GM23338 (cell line): ENCODE measurements at places on chromosomes 1 and 21. TPM values are rescaled to one million over a fixed set of nuclear protein-coding genes. Genes with fewer than 3 reads are reported as not detected.

GRCh38 chr1:231278100-231278790 is 37.2 kb downstream of the GNPAT start:
- DNase-seq = no peak

LHX8 gene
- 0.68 and 0.77 TPM in 2 replicates for polyA plus RNA-seq

DNA sequence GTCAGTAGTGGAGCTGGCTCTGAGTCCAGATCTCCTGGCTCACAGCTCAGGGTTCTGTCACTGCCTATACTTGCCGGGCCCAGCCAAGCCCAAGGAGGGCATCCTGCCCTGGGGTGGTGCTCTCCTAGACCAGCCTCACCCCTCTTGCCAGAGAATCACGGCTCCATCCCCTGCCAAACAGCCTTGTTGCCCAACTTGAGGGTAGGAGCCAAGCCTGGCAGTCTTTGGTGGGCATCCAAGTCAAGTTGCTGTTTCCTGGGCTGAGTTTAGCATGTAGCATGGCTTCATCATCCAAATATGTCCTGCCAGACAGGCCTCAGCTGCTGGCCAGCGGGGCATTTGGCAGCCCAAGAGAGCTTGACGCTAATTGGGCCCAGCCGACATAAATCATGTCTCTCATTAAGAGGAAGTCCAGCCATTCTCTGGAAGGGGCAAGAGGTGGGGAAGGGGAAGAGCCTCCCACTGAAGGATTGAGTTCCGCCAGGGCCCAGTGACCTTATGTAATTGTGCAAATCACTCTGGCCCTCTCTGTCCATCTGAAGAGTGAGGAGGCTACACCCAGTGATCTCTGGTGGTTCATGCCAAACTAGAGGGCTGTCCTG is 22.6 kb upstream of the TRABD2B start:
- DNase-seq = no peak

- DNase-seq = no peak
Measured at GRCh38 chr21:44557491-44558328, 885 bp downstream of the KRTAP10-3 start.

IVL gene
- not detected in 2 replicates for polyA plus RNA-seq

MIXL1 gene
- 0.66 and 1.0 TPM in 2 replicates for polyA plus RNA-seq

- peak; percentile 48 for DNase-seq
Measured at GRCh38 chr1:65059930-65060538, 88.0 kb upstream of the AK4 start.

DNA sequence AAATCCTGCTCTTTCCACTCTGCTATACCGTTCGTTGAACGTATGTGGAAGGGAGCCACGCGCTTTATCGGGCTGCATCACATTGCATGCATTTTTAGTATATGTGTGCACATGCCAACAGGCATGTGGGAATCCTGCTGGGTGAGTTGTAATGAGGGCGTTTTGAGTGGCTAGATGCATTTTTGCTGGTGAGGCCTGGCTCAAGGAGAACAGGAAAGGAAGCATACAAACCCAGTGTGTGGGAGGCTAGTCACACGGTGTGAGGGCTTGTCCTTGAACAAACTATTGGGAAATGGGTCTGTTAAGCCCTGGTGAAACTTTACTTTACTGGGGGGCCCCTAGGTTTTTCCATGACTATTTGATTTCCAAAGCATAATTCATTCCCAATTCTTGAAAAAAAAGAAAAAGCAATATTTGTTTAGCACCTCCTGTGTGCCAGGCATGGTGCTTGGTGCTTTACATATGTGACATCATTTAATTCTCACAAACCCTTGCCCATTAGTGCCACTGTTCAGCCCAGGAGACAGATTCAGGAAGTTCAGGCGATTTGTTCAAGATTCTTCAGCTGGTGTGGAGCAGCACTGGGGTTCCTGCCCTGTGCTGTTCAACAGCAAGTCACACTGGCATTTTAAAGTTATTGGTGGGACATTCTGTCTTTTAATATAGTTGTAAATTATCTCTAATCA is 25.6 kb upstream of the JUN start:
- DNase-seq = no peak

DNA sequence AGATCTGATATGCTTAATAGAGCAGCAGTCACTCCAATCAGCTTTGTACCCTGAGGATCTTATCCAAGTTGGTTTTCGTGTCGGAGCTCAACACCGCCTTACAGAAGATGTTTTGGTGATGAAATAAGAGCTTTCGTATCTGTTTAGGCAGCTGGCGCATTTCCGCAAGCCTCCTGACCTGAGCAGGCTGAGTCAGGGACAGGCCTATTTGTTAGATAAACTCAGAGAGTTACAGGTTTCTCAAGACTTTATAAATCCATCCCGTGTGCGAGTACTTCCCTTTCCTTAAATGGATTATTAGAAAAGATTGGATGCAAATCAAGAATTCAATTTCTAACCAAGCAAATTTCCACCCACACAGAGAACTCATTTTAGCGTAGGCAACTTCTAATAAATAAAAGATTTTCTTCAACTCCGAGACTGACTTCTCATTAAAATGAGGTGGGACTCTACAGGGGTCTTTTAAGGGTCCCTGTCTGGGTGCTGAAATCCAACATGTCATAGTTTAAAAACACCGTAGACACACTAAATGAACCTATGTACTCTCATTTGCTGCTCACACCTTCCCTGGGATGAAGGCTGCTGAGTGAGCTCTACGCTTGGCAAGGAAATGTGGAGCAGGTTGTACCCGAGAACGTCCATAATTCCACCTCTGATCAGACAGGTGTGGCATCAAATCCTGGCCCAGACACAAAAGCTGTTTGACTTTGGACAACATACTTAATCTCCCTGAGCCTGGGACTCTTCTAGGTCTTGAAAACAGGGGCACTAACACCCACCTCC is 106.9 kb upstream of the F3 start:
- DNase-seq = no peak

DNA sequence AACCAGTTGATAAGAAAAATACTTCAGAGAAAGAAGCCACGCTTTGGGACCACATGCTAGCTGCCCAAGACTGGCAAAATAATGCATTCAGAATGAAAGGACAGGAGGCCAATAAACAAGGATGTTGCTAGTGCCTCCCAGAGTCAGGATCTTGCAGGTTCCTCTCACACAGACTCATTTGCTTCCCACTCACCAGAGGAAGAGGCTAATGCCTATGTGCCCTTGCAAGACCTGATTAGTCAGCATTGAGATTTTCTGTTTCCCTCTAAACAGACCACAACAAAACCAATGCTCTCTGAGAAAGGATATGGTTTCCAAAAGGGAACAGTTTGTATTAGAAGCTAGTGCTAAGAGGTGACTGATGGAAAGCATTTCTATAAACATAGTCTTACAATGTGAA is 85.7 kb downstream of the NRDC start:
- no peak for DNase-seq

DNA sequence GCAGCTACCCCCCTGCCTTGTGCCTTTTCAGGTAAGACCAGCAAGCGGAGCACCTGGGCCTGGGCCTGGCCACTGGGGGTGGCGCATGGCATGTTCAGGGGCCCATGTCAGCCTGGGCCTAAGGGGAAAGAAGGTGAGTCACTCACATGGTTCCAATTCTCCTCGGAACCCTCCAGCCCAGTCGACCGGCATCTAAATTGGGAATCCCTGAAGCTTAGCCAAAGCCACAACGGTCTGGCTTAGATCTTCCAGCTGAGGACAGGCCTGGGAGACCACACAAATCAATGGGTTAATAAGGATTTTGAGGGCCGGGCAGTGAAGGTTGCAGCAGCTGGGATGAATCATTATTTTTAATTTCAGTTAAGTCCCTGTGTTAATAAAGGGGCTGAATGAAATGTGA is 145.1 kb upstream of the SMYD2 start:
- DNase-seq = peak; percentile 33

GRCh38 chr1:6506210-6507036 is 15.0 kb upstream of the PLEKHG5 start:
- no peak for DNase-seq

SELENBP1 gene
- 10.7 and 12.3 TPM in 2 replicates for polyA plus RNA-seq

FCRL4 gene
- not detected in 2 replicates for polyA plus RNA-seq

GRCh38 chr1:147618077-147618569 is 52.2 kb downstream of the ACP6 start:
- no peak for DNase-seq

MPZ gene
- polyA plus RNA-seq = 2.2 and 4.0 TPM in 2 replicates

DNA sequence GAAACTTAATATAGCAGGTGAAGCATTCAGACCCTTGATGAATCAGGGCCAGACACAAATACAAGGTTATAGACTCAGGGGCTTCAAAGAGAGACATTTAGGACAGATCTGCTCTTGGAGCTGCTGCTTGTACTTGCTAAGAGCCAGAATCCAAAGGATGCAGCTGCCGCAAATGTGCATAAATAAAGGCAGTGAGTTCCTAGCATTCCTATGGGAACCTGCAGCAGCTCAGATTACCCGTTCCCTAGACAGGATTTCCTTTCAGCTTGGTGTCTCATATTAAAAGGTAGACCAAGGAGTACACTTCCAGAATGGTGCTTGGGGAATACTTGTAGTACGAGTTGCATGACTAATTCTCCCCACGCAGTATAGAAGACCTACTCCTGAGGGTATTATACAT is 9.7 kb upstream of the LRRC53 start:
- peak; percentile 94 for DNase-seq

CYP4B1 gene
- not detected in 2 replicates for polyA plus RNA-seq

DNA sequence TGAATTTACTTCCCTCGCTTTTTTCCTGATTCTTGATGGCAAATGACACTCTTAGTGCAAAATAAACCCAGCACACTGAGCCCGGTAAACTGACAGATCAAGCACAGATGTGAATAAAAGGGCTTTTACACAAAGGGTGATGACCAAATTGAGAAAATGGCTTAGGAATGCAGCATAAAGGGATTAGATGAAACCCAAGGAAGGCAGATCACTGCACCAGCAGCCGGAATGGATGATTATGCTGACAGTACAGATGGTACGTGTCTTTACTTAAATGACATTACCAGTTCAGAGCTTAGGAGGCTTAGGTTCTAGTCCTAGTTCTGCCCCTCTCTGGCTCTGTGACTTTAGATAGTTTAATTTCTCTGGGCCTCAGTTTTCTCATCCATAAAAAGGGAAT is 12.0 kb downstream of the PKP1 start:
- DNase-seq = no peak

- peak; percentile 32 for DNase-seq
Measured at GRCh38 chr1:113786069-113786468, 26.2 kb downstream of the RSBN1 start.

- no peak for DNase-seq
Measured at GRCh38 chr1:170694172-170694926, 30.4 kb downstream of the PRRX1 start.

- DNase-seq = peak; percentile 91
Measured at GRCh38 chr1:84892705-84893618, at the start of gene LPAR3. Gene LPAR3, minus strand, starts transcription at chr1:84893206. Its CDS starts 27,086 bp downstream, at chr1:84866120.

- peak; percentile 51 for DNase-seq
Measured at GRCh38 chr21:39444421-39445180, 977 bp downstream of the LCA5L start.

LIPI gene
- polyA plus RNA-seq = not detected in 2 replicates

CDC20 gene
- polyA plus RNA-seq = 207 and 226 TPM in 2 replicates
